Muscle of leg (tissue), 16 donors: ENCODE measurements at places on chromosomes 16 and 17. TPM values are rescaled to one million over a fixed set of nuclear protein-coding genes. Genes with fewer than 3 reads are reported as not detected.

NTN1 gene
- 7.7 TPM for total RNA-seq

TSNAXIP1 gene
- total RNA-seq, result 0.89 TPM

AIPL1 gene
- not detected for total RNA-seq

DNAJA3 gene
- 30.4 TPM for total RNA-seq

MYH8 gene
- total RNA-seq, result 1,461 TPM

KCNAB3 gene
- total RNA-seq, result 2.4 TPM

SULT1A1 gene
- total RNA-seq, result 32.3 TPM

CCDC154 gene
- 2.1 TPM for total RNA-seq

KIFC3 gene
- 13.8 TPM for total RNA-seq

NTN3 gene
- 3.4 TPM for total RNA-seq

ERI2 gene
- 16.2 TPM for total RNA-seq

KRTAP9-2 gene
- not detected for total RNA-seq

CPHXL2 gene
- total RNA-seq, result not detected

CD300H gene
- not detected for total RNA-seq

SCARF1 gene
- 7.6 TPM for total RNA-seq

KRT16 gene
- not detected for total RNA-seq

LPCAT2 gene
- 14.8 TPM for total RNA-seq

KCNJ18 gene
- total RNA-seq, result not detected

TMEM114 gene
- not detected for total RNA-seq

TBX6 gene
- total RNA-seq, result 0.31 TPM

SLC12A3 gene
- 0.04 TPM for total RNA-seq

ESRP2 gene
- total RNA-seq, result 0.09 TPM

KIAA0513 gene
- 2.9 TPM for total RNA-seq

ABCC11 gene
- total RNA-seq, result 0.04 TPM

PDIA2 gene
- 0.84 TPM for total RNA-seq

ZNF385C gene
- total RNA-seq, result 2.8 TPM

PSKH1 gene
- total RNA-seq, result 8.6 TPM

TERB1 gene
- not detected for total RNA-seq

MMP2 gene
- 277 TPM for total RNA-seq

CD7 gene
- 0.22 TPM for total RNA-seq

ERN2 gene
- 0.04 TPM for total RNA-seq

MYH1 gene
- total RNA-seq, result 3.4 TPM

HS3ST6 gene
- total RNA-seq, result not detected

CNEP1R1 gene
- total RNA-seq, result 18.4 TPM

ABCC6 gene
- 1.2 TPM for total RNA-seq

PPP1R1B gene
- 1.7 TPM for total RNA-seq

ZFHX3 gene
- 5.9 TPM for total RNA-seq

KRTAP2-3 gene
- not detected for total RNA-seq

SLC6A2 gene
- total RNA-seq, result 2.3 TPM

KRT20 gene
- total RNA-seq, result not detected

NPIPA8 gene
- total RNA-seq, result 0.22 TPM

OTOP2 gene
- total RNA-seq, result not detected

SALL1 gene
- under 0.01 TPM for total RNA-seq

SHISA6 gene
- 3.2 TPM for total RNA-seq

CACNG3 gene
- not detected for total RNA-seq

GSE1 gene
- 32.4 TPM for total RNA-seq

HOXB1 gene
- not detected for total RNA-seq

PLD6 gene
- total RNA-seq, result 3.9 TPM

KRTAP1-1 gene
- not detected for total RNA-seq

ALDOC gene
- total RNA-seq, result 2.7 TPM

KRTAP1-5 gene
- total RNA-seq, result not detected

CACNG1 gene
- 112 TPM for total RNA-seq
